ENCODE measurements at places on chromosomes 4 and X.
A peak's percentile ranks its signal among the peaks of the same experiment; 100 is the strongest.

DNA sequence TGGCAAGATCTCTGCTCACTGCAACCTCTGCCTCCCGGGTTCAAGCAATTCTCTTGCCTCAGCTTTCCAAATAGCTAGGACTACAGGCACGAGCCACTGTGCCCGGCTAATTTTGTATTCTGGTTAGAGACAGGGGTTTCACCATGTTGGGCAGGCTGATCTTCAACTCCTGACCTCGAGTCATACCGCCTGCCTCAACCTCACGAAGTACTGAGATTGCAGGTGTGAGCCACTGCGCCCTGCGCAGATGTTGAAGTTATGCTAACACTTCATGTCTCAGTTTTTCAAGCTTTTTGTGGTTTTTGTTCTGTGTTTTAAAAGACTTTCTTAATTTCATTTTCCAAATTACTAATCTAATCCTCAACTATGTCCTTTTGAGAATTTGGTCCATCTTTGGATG lies 154.4 kb upstream of the TLL1 start:
- no peak for DNase-seq

- no peak for DNase-seq
Measured at GRCh38 chr4:76105652-76106051, 31.1 kb downstream of the ART3 start.

GRCh38 chr4:6714954-6715353 lies 1.0 kb upstream of the BLOC1S4 start:
- no peak for DNase-seq

DNA sequence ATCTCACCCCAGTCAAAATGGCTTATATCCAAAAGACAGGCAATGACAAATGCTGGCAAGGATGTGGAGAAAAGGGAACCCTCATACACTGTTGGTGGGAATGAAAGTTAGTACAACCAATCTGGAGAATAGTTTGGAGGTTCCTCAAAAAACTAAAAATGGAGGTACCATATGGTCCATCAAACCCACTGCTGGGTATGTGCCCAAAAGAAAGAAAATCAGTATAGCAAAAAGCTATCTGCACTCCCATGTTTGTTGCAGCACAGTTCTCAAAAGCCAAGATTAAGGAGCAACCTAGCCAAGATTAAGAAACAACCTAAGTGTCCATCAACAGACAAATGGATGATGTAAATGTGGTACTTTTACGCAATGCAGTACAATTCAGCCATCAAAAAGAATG lies 70.7 kb downstream of the DCAF12L1 start:
- no peak for DNase-seq

DNA sequence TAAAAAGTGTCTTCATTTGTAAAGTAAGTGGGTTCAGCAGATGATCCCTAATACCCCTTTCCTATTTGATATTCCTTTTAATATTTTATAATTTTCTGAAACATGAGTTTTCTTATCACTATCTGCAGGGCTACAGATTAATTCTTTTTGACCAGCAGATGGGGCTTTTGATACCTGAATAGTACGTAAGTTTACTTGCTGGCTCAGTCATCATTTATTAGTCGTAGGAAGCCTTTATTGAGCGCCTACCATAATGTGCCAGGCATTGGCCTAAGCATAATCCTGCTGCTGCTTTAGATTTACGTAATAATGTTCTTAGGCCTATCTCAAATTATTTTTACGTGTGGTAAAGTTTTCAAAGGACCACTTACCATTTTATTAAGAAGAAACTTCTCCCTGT lies 33.1 kb downstream of the OSTC start:
- DNase-seq = peak; percentile 28

GRCh38 chrX:38937400-38937799 lies 136.1 kb downstream of the MID1IP1 start:
- no peak for DNase-seq

DNA sequence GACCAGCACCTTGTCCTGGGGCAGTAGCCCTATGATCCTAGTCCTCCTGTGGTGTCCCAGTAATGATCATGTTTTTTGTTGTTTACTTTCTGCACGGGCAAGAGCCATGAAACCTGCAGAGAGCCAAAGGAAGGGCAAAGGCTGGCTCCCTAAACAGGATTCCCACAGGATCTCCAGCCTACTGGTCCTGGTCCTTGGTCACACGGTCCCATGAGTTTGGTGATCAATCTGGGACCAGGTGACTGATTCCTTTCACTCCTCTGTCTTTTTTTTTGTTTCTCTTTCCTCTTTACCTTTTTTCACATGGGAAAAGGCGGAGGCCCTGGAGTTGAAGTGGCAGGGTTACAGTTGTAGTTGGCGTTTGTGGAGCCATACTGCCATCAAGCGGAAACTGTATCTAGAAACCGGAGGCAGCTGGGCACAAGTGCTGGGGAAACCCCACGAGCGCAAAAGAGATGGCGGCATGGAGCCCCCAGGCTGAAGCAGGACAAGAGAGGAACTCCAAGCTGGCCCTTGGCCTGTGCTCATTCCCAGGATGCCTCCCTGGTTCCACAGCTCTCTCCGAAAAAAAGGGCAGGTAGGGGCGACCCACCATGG lies 34.6 kb downstream of the NBDY start:
- DNase-seq = no peak

- no peak for DNase-seq
Measured at GRCh38 chr4:69773484-69773883, 13.1 kb upstream of the SULT1B1 start.

GRCh38 chr4:46975812-46976553 lies 17.4 kb downstream of the GABRA4 start:
- DNase-seq = no peak

DNA sequence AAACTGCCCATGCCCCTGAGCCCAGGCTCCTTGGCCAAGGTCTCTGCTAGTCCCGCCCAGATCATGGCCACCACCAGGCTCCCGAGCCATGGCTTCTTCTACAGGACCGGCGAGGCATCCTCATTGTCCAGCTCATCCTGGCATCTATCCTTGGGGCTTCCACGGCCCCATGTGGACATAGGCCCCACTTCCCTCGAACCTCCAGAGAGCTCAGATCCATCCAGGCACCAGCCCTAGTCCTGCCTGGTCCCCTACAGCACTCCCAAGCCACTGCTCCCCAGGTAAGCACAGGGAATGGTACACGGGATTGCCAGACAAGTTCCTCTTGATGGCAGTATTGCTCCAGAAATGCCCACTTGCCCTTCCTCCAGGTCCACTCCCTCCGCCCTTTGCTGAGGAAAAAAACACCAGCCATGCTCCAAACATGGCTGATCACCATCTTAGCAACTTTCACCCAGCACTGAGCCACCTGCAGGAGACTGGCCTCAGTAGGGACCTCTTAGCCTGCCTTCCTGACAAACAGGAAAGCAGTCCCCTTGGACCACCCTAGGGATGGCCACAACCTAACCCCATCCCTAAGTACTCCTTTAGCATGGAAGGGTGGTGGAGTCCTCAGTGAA lies 272.1 kb upstream of the AGTR2 start:
- DNase-seq = no peak

- no peak for DNase-seq
Measured at GRCh38 chrX:153688506-153688905, 780 bp downstream of the SLC6A8 start.

- no peak for DNase-seq
Measured at GRCh38 chr4:57114973-57115372, 4.8 kb upstream of the IGFBP7 start.

DNA sequence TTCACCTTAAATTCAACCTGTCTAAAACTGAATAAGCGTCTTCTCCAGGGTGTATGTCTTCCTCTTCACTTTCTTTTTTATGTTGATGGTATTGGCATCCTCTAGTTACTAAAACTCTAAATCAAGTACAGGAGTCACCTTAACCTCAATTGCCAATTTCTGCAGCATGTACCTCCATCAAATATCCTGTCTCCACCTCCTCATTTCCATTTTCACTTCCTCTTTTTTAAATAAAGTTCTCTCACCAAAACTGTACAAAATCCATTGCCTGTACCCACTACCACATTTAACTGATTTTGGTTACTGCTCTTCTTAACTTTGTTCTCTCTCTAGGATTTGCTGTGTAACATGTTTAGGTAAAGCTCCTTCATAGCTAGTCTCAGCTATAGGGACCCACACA lies 9.2 kb upstream of the NPFFR2 start:
- no peak for DNase-seq

- DNase-seq = no peak
Measured at GRCh38 chr4:184370711-184371389, 103.5 kb downstream of the IRF2 start.

DNA sequence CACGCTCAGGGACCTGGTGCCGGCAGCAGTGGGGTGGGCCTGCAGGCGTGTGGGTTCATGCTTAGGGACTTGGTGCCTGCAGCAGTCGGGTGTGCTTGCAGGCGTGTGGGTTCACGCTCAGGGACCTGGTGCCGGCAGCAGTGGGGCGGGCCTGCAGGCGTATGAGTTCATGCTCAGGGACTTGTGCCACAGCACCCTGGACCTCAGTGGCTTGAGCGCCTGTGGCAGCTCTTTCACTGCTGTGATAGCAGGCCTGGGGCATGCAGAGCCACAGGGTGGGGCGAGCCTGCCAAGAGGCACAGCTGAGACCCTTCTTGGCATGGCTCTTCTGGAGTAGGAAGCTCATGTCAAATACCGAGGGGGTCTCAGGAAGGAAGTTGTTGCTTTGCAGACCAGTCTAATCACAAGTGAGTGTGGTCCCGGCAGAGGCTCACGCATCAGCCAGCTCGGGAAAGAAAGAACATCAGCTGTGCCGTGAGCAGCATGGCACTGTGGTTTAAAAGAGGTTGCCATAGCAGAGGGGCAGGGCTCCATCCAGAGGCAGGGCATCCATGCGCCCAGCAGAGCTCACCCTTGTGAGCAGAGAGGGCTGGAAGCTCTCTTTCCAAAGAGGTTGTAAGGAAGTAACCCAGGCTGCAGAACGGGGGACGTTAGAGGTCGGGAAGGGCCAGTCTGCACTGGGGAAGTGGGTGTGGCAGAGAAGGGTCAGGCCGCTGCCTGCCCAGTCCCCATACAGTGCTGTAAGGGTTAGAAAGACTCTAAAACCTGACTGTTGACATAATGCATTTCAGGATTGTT lies 21.1 kb downstream of the PIGG start:
- DNase-seq = no peak

DNA sequence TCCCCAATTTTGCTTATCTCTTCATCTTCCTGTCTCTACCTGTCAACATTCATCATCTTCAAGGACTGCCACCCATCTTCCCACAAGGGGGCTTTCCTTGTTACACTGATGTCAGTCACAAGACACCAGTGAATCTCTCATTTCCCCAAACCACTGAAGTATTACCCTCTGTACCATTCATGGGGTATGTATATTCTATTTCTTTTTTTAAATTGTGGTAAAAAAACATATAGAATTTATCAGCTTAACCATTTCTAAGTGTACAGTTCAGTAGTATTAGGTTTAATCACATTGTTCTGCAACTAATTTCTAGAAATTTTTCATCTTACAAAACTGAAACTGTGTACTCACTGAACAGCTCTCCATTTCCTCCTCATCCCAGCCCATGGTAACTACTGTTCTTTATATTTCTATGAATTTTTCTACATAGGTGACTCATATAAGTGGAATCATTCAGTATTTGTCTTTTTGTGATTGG lies 98.6 kb downstream of the LARP7 start:
- no peak for DNase-seq

DNA sequence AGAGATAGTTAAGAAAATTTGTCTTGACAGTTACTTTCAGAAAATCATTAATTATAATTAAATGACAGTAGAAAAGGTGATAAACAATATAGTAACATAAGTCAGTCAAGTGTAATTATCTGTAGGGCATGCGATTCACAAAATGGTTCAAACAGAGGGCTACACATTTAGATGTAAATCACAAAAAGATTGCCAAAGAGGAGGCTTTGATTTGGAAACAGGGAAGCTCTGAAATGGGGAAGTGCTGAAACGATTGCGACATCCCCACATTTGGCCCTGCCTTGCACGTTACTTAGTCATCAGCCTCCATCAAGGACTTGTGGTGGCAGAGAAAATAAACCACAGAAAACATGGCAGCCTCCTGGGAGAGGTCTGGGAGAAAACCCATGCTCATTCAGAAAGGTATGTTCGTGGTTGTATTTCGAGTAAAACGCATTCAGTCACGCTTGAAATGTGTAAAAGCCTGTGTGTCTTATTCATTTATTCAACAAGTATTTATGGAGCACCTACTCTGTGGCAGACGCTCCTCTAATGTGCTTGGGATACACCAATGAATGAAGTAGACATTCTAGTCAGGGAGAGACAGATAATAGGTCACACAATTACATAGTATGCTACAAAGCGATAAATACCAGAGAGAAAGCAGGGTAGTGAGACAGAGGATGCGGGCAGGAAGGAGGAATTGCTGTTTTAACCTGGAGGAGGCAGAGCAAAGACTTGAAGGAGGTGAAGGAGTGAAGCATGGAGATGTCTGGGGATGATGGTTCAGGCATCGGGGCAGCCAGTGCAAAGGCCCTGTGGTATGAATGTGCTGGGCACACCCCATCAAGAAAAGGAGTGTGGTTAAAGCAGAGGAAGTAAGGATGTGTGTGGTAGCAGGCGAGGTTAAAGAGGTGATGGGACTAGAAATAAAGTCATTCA lies 7.8 kb downstream of the RBM47 start:
- peak; percentile 67 for DNase-seq

DNA sequence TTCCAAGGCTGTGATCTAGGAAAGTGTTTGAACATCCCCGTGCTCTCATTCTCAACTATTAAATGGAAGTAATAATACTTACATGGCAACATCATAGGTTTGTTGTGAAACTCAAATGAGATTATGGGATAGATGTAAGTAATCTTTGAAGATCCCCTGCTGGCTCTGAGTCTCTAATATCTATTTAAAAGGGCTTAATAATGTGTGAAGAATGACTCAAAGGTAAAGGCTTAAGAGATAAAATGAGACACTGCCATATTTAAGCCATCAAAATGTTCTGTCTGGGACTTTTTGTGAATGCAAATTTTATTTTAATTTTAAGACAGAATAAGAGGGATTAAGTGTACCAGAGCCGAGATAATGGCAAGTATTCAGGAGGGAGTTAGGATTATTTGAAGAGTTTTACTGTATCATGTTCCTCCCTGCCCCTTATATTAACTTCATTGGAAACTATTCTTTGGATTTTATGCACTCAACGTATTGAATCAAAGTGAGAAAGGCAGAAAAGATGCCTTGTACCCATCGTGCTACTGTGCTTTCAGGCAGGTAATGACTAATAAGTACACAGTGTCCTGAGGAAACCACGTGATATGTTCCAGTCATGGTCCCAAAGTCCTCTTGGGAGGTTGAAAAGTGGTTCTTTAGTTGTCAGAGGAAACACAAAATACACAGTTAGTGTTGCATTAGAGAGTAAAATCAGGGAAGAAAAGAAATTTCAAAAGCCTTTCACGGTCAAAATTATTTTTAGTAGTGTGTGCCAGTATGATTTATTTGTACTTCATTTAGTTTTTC lies 192.4 kb downstream of the RBM46 start:
- DNase-seq = no peak

DNA sequence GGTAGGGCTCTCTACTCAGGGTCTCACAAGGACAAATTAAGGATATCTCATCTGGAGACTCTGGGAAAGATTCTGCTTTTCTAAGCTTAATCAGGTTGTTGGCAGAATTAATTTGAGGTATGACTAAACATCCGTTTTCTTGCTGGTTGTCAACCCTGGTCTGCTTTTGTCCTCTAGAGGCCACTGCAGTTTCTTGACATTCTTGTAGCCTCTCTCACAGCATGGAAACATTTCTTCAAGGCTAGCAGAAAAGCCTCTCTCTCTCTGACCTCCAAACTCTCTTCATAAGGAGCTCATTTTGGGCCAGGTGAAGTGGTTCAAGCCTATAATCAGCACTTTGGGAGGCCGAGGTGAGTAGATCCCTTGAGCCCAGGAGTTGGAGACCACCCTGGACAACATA lies 749.5 kb upstream of the PCDH7 start:
- DNase-seq = peak; percentile 11

All from foreskin melanocyte (primary cell).